ENCODE measurements at places on chromosomes 16 and 17.

DNA sequence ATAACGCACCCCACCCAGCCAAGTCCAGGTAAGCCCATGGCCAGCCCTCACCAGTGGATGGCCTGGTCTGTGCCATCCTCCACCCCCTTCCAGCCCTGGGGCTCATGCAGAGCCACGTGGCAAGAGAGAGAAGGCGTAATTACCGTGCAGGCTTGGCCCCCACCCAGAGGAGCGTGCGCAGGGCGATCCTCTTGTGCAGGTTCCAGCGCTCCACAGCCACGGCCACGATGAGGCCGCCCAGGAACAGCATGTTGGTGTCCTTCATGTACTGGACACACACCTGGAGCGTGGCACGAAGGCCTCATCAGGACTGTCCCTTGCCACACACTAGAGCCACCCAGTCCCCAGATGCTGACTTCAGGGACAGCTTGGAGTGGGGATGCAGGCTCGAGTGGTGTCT is 6.7 kb downstream of the SLC13A5 start:
- no peak for DNase-seq

GRCh38 chr17:45031231-45032173 is 19.9 kb downstream of the DCAKD start:
- DNase-seq, result peak; percentile 61

DNA sequence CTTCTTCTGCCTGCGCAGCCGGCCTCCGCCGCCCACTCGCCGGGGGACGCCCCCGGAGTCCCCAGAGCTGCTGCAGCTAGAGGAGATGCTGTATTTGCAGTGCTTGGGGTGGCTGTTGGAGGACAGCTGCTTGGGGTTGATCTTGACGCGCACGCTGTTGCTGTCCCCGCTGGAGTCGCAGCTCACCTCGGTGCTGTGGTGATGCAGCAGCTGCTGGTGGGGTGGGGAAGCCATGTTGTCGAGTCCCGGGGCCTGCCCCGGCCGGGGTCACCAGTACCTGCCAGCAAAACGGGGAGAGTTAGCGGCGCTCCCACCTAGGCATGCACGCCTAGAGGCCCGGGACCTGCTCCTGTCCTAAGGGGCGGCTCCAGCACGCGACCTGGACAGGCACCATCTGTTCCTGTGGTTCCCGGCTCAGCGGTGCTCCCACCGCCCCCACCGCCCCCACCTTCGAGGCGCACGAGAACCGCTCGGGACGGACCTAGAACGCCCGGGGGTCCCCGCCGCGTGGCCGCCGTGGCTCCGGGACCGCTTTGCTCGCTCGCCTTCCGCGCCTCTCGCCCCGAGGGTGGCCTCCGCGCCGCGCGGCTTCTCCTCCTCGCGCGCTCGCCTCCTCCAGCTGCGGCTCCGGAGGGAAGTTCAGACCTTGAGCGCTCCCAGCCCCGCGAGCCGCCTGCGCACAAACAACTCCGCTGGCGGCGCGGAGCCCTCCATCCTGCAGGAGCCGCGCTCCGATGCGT is 863 bp downstream of the ADCY9 start:
- peak; percentile 50 for DNase-seq

GRCh38 chr16:87306516-87306915 is 10.7 kb downstream of the C16orf95 start:
- DNase-seq, result no peak

All from NCI-H2171 treated with DMSO at 0.1 percent for 48 hours (cell line).